ENCODE measurements at places on chromosomes 12 and 14.

- DNase-seq, result no peak
These were observed 151.4 kb upstream of the EEA1 start for GRCh38 chr12:93080452-93080851.

DNA sequence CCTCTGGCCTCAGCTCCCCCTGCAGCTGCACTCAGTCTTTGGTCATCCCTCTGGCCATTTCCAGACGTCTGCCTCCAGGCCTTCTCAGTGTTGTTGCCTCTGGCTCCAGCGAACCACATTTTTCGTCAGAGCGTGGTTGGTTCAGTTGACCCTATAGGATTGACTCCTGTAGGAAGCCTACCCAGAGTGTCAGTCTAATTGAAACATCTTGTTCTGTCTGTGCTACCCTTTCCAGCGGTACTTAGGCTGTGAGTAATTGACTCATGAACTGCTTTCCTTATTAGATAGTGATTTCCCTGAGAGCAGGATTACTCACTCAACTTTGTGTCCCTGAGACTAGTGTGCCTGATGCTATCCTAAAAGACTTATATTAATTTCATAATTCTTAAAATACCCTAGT is 373.2 kb downstream of the ATP23 start:
- no peak for DNase-seq

- no peak for DNase-seq
These were observed 185.1 kb downstream of the MDGA2 start for GRCh38 chr14:47490353-47490752.

DNA sequence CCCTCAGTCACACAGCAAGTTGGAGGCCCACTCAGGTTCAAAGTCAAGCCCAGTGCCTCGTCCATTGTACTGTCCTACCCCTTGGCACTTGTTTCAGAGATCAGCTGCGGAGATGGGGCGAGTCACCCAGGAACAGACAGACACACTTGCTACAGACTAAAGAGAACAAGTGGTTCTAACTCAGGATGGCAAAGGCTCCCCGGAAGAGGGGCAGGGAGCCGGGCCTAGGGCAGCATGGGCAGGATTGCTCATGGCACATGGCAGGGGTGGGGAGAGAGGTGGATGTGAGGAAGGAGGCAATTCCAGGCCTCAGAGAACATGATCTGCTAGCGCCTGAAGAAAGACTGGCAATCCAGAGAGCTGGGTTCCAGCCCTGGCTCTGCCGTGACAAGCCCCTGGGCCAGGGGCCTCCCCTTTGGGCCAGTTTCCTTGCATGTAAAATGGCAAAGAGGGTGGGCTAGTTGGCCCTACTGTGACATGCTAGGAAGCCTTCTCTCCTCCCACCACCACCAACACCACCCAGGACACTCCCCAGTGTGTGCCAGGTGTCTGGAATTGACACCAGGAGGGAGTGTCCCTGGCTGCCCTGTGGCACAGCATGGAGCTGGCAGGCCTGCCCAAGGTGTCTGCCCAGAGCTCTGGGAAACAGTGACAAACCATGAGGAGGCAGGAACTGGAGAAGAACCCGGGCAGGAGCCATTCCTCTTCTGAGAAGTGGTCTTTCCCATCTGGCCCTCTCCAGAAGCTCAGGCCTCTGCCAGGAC is 24.0 kb upstream of the IRF2BPL start:
- no peak for DNase-seq

DNA sequence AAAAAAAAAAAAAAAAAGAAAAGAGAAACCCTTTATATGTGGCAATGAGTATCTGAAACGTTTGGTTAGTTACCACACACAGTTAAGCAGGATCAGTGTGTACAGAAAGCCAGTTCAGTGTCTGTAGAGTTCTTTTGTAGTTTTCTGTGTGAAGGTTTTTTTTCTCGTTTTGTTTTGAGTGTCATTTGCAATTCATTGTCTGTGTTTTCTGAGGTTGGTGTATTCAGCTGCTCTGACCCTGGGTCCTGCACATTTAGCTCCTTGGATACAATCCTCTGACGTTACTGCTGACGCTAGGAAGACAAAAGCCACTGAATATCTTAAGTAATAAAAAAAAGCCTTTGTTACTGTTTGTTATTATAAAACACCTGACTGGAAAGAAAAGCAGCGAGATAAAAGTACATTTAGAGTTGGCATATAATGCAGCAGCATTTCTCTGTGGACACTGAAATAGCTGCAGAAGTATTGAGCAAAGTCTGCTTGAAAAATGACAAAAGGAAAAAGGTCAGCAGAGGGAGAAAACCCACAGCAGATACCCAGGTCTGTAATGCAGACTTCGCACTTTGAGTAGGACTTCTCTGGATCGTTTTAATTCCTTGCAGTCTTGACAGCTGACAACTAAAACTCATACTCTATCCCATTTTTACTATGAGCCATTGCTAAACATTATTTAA is 89.0 kb downstream of the POLR3B start:
- DNase-seq, result no peak

GRCh38 chr14:65412856-65413738 is 567 bp downstream of the FUT8 start:
- DNase-seq, result no peak

DNA sequence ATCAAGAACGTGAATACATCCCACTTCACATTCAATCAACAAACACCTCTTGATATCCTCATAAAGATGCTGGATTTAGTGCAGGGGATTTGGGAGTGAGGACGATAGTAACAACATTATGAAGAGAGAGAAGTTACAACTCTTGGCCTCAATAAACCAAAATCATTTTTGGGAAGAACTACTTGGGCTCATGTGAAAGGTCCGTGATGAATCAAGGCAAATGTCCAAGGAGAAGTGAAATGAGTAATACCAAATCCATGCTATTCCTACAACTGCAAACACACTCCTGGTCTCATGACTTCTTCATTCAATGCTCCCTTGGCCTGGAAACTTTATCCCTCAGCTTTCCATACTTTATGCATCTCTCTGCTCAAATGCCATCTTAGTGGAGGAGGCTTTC is 162.0 kb upstream of the LMNTD1 start:
- no peak for DNase-seq

DNA sequence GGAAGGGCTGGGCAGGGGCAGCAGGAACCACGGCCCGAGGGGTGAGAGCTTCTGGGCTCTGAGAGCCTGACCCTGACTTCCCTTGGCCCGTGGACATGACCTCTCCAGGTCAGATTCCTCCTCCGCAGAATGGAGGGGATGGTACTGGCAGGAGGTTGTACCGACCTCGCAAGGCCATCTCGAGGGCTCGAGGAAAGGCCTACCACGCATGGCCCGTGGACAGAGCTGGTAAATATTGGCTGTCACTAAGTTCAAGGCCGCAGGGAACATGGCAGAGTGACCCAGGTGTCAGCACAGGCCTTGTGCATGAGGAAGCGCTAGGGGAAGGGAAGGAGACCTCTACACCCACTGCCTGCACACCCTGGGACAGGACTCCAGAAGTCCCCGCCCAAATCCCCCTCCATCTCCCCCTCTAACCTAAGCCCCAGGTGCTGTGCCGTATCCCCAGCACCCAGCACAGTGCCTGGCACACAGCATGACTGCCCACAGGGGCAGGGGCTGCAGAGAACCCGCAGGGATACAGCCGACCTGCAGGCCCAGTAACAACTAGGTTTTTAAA is 54.9 kb upstream of the PPP2R5C start:
- DNase-seq, result no peak

- no peak for DNase-seq
These were observed 54.7 kb downstream of the SLC6A12 start for GRCh38 chr12:159156-159782.

DNA sequence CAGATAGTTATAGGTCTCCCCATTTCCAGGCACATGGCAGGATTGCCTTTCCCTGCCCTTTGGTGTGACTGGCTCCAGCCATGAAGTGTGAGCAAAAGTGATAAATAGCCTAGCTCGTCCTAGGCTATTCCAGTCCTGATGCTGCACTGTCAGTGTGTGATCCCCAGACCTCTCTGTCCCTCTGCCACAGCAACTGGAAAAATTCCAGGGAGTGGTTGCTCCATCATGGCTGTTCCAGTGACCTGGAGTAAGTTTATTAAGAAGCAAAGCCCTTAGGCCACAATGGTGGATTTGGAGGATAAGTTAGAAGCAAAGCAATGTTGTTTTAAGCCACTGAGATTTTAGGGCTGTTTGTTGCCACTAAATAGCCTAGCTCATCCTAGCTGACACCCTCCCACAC is 9.8 kb upstream of the KRT83 start:
- no peak for DNase-seq

GRCh38 chr12:83097643-83098342 is 411.1 kb downstream of the TMTC2 start:
- DNase-seq, result no peak

- DNase-seq, result no peak
These were observed 13.1 kb downstream of the METAP2 start for GRCh38 chr12:95487024-95487423.

DNA sequence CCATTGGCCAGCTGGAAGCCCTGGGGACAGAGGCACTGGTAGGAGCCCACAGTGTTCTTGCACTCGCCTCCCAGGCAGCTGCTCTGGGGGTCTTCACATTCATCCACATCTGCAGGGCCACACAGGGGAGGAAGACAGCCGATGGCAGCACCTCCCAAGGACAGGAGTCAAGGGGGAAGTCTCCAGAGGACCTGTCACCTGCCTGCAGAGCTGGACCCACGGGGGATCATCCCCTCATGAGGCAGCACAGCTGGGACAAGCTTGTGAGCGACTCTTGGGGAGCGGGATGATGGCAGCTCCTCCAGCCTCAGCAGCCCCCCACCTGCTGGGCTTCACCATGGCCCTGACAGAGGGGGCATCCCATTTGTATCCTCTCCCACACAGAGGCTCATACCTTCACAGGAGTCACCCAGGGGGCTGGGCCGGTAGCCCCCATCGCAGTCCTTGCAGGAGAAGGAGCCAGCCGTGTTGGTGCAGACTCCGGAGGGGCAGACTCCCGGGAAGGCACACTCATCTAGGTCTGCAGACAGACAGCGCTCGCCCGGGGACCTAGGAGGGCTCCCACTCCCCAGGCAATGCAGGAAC is 15.4 kb downstream of the ISCA2 start:
- no peak for DNase-seq

- DNase-seq, result no peak
These were observed 32.5 kb upstream of the PLEKHG6 start for GRCh38 chr12:6277982-6278438.

DNA sequence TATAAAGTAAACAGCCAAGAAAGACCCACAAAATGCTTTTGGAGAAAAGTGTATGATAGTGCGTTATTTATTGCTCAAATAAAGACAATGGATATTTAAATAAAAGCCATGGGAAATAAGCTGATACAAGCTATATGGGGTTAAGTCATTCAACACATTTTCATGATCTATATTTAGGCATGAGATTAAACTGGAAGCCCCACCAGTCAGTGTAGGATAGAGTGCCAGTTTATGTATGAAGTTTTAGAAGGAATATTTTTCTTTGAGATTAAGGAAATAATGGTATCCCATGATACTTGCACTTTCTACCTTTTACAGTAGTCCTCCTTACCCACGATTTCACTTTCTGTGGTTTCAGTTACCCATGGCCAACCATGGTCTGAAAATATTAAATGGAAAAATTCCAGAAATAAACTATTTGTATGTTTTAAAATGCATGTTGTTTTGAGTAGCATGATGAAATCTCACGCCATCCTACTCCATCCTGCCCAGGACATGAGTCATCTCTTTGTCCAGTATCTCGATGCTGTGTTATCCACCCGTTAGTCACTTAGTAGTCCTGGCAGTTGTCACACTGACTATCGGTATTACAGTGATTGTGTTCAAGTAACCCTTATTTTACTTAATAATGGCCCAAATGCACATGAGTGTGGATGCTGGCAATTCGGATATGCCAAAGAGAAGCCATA is 22.3 kb downstream of the SYT1 start:
- no peak for DNase-seq

GRCh38 chr12:82015623-82016347 is 256.6 kb upstream of the PPFIA2 start:
- DNase-seq, result no peak

- no peak for DNase-seq
These were observed 18.8 kb downstream of the SLC24A4 start for GRCh38 chr14:92341791-92342190.

DNA sequence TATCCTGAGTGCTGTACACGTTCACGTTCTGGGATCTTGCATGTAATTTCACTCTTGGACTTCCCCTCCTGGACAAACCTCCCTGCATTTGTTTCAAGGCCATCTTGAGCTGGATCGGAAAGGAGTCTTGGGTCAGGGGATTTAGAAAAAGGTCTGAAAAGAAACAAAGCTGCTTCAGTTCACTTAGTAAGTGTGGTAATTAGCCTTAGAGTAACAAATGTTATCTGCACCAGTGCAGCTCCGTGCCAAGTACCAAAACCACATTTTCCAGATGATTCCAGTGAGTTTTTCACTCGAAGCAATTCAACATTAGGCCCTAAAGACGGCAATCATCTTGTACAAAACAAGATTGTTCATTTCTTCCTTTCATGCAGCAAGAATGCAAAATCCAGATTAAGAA is 39.4 kb upstream of the ATXN2 start:
- no peak for DNase-seq

- no peak for DNase-seq
These were observed 22.7 kb downstream of the CLIP1 start for GRCh38 chr12:122399592-122400373.

GRCh38 chr14:23068789-23069412 is 11.6 kb upstream of the CDH24 start:
- no peak for DNase-seq

DNA sequence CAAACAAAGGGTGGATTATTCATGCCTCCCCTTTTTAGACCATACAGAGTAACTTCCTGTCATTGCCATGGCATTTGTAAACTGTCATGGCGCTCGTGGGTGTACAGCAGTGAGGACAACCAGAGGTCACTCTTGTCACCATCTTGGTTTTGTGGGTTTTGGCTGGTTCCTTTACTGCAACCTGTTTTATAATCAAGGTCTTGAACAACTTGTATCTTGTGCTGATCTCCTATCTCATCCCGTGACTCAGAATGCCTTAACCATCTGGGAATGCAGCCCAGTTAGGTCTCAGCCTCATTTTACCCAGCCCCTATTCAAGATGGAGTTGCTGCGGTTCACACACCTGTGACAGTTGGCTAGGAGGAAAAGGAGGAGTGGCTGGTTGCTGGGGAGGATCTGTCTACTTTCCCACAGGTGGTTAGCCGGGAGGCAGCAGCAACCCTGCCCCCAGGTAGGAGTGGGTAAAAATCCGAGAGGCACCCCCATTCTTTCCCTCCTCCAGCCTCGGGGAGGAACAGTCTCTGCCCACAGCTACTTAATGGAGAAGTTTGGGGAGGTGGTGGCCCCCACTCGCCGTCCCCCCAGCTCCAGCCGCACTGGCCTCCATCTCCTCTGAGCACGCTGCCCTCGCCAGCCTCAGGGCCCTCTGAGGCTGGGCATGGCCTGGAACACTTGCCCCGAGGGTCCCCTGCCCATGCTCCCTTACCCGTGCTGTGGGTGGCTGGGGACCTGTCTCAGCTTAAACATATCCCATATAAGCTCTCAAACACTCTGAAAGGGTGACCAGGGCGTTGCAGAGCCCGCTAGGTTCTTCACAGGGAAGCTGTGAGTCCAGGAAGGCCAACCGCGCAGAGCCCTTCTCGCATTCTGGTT is 41.7 kb downstream of the SMIM41 start:
- no peak for DNase-seq

Measured in SIG-M5 (cell line).